ENCODE measurements at places on chromosomes 2 and 18.
A peak's percentile ranks its signal among the peaks of the same experiment; 100 is the strongest.

- no peak for DNase-seq
These were observed 5.5 kb upstream of the NEMP2 start for GRCh38 chr2:190540048-190540447.

DNA sequence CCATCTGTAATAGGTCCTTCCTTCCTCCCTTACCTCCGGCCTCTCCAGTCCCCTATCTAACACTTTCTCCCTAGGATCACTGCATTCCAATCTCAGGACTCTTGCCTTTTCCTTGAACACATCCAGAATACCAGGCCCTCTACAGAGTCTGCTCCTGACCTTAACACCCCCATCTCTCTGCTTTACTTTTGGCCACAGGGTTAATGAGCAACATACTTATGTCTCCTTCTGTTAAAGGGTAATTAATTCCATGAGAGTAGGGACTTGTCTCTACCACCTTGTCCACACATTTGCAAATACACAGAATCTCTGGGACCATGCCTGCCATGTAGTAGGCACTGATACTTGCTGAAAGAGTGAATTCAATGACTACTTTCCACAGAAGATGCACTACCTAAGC lies 94.9 kb downstream of the COBLL1 start:
- DNase-seq: no peak

- no peak for DNase-seq
These were observed 163.1 kb downstream of the TTC32 start for GRCh38 chr2:19738707-19739106.

DNA sequence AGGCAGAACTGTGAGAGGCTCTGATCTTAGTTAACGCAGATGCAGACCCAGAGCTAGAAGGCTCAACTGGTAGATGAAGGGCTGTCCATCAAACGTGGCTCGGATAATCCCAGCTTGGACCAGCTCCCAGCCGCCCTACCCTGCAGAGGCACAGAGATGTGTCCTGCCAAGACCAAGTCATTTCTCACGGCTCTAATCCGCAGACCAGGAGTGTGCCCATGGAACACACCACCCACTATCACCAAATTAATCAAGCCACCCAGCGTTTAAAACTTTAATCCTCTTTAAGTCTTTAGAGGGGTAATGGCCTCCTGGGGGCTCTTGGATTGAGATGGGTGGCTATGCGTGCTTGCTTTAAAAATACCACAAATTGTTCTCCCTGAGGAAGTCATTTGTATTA lies 17.5 kb downstream of the LYPD1 start:
- no peak for DNase-seq

- no peak for DNase-seq
These were observed 505.9 kb downstream of the EIPR1 start for GRCh38 chr2:2871480-2872308.

GRCh38 chr2:98560256-98560771 lies 48.0 kb downstream of the COA5 start:
- no peak for DNase-seq

- no peak for DNase-seq
These were observed 511.6 kb upstream of the CELF4 start for GRCh38 chr18:38077229-38077628.

DNA sequence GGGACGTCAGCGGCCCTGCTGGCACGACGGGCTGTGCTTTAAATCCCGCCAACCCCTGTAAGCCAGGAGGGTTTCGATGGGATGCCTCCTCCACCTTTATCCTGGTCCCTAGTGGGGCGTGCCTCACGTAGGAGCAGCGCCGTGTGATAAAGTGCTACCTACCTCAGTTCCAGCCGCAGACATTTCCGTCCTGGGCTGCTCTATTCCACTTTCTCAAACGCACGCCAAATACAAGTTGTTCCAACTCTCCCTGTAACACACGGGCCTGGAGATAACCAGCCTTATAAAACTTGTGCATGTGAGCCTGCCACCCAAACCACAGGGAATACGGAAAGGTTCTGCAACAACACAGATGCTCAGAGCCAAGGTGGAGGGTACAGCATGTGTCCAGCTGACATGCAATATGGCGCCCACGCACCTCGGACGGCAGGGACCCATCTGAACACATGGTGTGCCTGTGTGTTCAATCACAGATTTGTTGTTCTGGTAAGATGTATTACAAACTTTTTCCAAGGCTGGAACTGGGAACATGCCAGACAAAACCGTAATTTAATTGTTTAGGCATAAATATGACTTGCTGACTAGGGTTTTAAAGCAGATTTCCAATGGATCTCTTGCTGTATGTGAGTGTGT lies 47.7 kb downstream of the ZNF516 start:
- no peak for DNase-seq

DNA sequence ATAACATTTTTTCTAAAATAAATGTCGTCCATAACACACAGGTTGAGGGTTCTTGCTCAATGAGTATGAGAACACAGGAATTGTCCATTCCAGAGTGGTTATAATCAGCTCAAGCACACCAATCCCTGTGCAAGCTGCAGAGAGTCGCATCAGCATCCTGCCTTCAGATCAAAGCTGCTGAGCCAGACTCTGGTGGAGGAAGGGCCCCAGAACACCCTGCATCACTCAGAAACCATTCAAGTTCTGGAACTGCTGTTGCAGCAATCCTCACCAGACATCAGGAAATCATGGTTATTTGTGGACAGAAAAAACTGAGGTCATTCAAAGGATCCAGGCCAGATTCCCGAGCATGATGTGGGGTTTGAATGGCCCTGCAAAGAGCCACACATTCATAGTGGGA lies 44.5 kb downstream of the DNER start:
- DNase-seq: no peak

GRCh38 chr2:233486357-233486756 lies 80.2 kb downstream of the USP40 start:
- no peak for DNase-seq

DNA sequence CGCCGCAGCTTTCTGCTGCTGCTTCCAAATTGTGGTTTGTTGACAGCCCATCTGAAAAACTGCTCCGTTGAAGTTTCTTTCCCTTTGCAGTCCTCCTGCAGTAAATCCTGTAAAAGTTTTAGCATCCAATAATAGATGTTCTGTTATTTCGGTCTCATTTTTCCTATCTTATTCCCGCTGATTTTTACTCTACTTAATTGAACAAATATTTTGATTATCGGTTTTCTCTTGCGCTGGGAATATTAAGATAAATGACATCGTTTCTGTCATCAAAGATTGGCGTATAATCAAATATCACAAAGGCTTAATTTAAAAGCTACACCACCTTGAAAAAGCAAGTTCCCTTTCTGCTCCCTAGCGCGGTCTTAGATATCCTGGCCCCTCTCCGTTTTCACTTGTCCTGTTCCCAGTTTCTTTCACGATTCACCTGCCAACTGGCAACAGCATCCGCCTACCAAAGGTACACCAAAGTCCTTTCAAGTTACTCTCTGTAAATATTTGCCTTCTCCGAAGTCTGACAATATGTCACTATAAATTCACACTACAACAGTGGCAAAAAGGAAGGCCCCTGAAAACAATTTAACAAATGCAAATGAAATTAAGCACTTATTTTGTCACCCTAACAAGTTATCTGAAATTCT lies 1.0 kb upstream of the STRN start:
- DNase-seq: no peak

DNA sequence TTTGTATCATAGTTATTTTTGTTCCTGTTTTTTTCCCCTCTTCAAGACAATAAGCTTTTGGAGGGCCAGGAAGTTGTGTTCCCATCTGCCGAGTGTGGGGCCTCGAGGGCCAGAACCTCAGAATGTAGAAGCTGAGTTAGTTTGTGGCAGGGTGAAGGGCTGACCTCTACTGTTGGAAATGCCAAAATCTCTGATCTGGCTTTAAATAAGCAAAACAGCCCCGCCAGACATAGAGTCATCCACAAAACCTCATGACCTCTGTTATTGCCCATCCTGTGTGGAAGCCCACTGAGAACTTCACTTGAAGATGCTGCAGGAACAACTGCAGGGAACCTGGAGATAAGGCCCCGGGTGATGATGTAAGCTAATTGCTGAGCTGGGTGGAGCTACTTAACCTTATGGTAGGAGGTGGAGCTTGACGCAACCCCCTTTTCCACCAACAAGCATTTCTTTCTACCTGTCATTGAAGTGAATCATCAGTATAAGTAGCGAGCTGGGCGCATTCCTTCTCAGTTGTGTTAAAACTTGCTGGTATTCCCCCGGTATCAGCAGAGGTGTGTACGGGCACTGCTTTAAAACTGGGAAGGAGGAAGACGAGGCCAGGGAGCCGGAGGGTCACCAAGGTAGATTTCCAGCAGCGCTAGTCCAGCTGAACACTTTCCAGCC lies 177.2 kb downstream of the NEDD4L start:
- DNase-seq: no peak

- no peak for DNase-seq
These were observed 124.8 kb downstream of the NUP35 start for GRCh38 chr2:183248866-183249567.

GRCh38 chr2:178160601-178161000 lies 33.7 kb upstream of the OSBPL6 start:
- no peak for DNase-seq

DNA sequence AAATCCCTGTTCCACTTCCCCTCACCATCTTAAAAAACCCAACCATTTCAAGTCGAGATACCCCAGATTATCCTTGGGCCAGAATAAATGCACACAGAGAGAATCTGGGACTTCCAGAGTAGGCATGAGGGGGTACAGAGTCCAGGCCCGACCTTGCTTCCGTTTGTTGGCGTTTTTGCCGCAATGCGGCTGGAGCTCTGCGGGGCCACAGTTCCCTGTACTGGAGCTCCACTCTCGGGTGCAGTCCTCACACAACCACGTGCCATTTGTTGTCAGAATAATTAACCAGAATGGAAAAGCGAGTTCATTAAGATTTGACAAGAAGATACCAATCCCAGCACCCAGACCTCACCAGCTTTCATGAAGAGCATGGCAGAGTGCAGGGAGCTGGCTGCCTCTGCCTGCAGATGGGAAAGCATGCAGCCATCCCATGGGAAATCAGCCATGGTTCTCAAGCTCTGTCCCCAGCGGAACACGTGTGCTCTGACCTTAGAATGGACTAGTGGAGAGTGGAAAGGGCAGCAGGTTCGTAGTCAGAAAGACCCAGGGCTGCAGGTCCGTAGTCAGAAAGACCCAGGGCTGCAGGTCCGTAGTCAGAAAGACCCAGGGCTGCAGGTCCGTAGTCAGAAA lies 472.8 kb downstream of the EIPR1 start:
- DNase-seq: no peak

DNA sequence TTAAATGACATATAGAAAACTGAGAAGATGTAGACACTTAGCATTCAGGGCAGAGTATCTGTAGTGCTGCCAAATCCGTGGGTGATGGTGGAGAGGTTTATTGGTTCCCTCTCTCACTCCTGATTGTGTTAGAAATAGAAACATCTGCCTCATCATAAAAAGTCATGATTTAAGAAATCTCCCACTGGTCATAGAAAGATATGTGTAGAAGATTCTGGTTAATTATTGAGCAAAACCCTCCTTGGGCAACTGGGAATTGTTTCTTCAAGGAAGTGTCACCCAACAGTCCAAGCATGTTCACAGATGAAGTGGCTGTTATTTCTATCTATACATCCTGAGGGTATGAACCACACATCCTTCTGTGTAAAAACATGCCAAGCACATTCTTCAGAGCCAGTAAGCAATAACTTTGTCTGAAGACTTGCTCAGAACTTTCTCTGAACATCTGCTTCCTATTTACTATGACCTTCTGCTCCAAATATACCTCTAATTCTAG lies 33.6 kb upstream of the CHRNA1 start:
- no peak for DNase-seq

DNA sequence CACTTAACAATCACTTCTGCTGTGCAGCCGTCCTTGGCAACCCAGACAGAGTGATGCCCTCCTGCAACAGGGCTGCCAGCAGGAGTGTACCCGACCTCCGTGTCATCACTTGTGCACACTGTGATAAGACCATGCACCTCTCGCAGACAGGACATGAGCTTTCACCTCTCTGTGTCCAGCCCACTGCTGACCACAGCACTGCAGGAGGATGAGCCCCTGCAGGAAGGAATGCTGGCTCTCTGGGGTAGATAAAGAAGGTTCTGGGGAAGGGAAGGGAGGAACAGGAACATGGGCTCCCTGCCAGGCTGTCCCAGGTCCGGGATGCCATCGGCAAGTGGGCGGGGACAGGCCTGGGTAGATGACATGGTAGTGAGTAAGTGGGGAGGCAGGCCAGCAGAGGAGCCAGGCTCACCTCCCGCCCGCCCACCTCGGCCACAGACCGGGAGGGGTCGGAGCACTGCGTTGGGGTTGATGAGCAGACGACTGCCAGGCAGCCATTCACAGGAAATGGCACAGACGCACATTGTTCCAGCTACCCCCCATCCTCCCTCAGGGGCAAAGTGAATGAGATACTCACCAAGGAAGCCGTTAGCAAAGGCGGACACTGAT lies 18.6 kb upstream of the COL6A3 start:
- DNase-seq: peak; percentile 58

DNA sequence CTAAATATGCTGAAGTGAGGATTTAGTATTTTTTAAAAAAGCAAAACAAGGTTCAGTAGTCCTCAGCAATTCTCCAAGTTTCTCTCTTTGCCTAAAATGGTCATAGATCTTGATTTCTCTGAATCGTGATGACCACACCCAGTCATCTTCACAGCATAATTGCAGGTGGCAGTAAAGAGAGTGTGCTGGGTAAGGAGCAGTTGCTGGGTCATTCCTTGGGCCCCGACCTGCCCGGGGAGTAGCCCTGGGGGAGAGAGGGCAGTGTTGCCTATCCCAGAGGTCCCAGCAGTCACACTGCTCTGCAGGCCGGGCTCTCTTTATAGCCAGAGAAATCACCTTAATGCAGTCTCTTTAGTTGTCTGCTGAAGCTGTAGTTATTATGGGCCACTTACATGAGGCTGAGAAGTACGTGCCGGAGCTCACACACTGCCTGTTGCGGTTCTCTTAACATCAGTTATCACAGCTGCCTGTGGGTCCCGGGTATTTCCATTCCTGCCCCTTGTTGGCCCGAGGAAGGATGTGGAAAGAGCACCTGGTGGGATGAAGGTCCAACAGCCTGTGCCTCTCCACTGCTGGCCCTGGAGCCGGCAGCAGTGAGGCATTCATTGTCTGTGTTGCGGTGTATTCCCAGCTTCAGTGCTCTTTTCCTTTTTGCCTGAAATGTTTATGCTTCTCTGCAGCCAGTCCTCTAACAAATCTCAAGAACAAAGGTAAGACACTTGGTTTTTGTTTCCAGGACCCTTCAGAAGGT lies 230.1 kb downstream of the ALPK2 start:
- no peak for DNase-seq

- DNase-seq: no peak
These were observed 32.4 kb downstream of the SLC66A2 start for GRCh38 chr18:79919089-79919488.

DNA sequence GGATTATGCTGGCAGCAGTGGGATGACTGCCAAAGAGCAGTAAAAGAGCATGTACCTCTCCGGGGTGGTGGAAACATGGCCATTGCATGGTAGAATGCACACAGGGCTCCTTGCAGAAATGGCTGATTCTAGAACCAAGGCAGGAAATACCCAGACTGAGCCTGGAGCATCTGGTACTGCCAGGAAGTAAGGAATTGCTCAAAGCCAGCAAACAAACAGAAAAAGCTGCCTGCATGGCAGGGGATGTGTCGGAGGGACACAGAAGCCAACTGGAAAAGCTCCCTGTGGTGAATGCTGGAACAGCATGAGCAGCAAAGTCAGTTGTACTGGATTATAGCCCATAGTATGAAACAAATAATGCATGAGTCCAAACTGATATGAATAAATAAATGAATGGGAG lies 78.0 kb upstream of the NFATC1 start:
- DNase-seq: no peak

GRCh38 chr2:42054714-42055430 lies 7.1 kb downstream of the PKDCC start:
- no peak for DNase-seq

GRCh38 chr2:110872521-110872920 lies 140.1 kb downstream of the ACOXL start:
- no peak for DNase-seq

GRCh38 chr2:193965263-193965662 lies 1691.8 kb upstream of the SLC39A10 start:
- DNase-seq: no peak

Data from stimulated activated CD8-positive, alpha-beta memory T cell treated with anti-CD3 and anti-CD28 coated beads, Interleukin-7, amount 100 ng/mL, for 1 hour (primary cell).